ENCODE measurements at places on chromosomes 11 and 22. TPM values are rescaled to one million over a fixed set of nuclear protein-coding genes. Genes with fewer than 3 reads are reported as not detected.

KDELR3 gene
- 9.6 TPM for total RNA-seq

MAPK11 gene
- 5.7 TPM for total RNA-seq

MS4A3 gene
- total RNA-seq, result not detected

VWA5A gene
- 2.7 TPM for total RNA-seq

AIFM3 gene
- 1.3 TPM for total RNA-seq

OR8D4 gene
- not detected for total RNA-seq

CNIH2 gene
- 0.48 TPM for total RNA-seq

Data from esophagus squamous epithelium (tissue), 5 donors.